ENCODE measurements at places on chromosomes 3 and 15.
A peak's percentile ranks its signal among the peaks of the same experiment; 100 is the strongest.

GRCh38 chr3:120853416-120853815 lies 54.6 kb upstream of the STXBP5L start:
- DNase-seq = no peak

- no peak for DNase-seq
Measured at GRCh38 chr3:136621628-136622027, 130.6 kb downstream of the STAG1 start.

- no peak for DNase-seq
Measured at GRCh38 chr3:153513236-153513635, 351.2 kb downstream of the RAP2B start.

- no peak for DNase-seq
Measured at GRCh38 chr15:41941644-41942415, 30.5 kb downstream of the EHD4 start.

- no peak for DNase-seq
Measured at GRCh38 chr3:82281205-82281604, 519.8 kb upstream of the GBE1 start.

DNA sequence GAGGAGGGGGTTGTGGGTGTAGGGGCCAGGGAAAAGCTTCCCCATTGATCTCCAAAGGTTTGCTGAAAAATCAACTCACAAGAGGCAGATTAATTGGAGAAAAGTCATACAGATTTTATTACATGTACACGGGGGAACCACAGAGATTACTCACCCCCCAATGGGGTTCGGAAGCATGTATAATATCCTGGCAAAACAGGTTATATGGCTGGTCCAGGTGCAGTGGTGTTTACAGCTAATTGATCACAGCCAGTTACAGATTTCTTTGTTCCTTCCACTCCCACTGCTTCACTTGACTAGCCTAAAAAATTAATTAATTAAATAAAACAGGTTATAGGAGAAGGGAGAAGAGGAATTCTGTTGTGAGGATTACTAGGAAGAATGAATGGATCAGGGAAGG lies 22.4 kb downstream of the PRKCI start:
- no peak for DNase-seq

- DNase-seq = no peak
Measured at GRCh38 chr15:89642106-89642505, 13.2 kb downstream of the KIF7 start.

- no peak for DNase-seq
Measured at GRCh38 chr3:13352621-13353131, 67.4 kb downstream of the NUP210 start.

- no peak for DNase-seq
Measured at GRCh38 chr15:39200586-39200985, 380.3 kb upstream of the THBS1 start.

- DNase-seq = no peak
Measured at GRCh38 chr15:57915827-57916531, 149.5 kb downstream of the ALDH1A2 start.

DNA sequence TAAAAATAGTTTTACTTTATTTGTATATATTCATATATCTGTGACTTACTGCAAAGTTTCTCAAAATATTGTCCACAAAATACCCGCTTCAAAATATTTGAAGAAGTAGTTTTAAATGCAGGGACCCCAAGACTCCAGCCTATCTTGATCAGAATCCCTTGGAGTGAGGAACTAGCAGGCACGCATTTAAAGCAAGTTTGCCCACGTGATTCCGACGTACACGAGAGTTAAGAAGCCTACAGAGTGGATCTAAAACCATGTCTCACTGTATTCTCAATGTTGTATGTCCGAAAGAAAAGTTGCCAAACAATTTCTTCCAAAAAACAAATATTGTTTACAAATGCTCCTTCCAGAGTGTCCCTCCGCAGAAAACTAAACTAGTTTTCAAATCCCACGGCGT lies 1.7 kb downstream of the GABRB3 start:
- DNase-seq = no peak

- no peak for DNase-seq
Measured at GRCh38 chr3:17190353-17191078, 305.8 kb downstream of the PLCL2 start.

GRCh38 chr3:29576181-29576580 lies 295.3 kb downstream of the RBMS3 start:
- no peak for DNase-seq

DNA sequence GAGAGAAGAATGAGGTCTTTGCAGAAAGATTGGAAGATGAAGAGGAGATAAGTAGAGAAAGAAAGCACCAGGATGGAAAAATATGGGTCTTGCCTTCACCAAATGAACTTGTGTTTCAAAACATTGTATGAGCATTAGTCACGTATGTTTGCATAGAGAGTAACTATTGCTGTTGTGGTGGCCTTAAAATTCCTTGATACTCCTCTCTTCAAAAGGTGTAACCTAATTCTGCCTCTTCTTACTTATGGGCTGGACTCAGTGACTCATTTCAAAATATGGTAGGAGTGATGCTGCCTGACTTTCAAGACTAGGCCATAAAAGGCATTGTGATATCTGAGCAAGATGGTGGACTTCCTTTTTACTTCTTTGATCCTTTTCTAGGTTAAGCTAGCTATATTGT lies 228.7 kb upstream of the ZNF385D start:
- no peak for DNase-seq

DNA sequence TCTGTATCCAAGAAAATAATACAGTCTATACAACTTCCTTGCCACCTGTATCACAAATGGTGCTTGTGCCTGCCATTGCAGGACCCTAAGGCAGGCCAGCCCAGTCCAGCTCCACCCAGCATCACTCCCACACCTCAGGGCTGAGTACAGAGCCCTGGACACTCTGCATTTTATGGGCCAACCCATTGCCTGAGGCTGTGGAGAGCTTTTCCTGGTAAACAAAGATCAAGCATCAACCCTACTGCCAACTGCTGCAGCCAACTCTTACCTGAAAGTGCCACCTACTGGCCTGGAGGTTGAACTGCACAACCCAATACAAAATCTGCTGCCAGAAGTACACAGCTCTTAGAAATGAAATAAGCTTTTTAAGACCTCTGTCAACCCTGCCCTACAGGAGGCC lies 1082.2 kb downstream of the NAALADL2 start:
- DNase-seq = no peak

- DNase-seq = no peak
Measured at GRCh38 chr3:9870978-9871377, 9.1 kb downstream of the CIDEC start.

GRCh38 chr3:159771865-159772611 lies 216.6 kb upstream of the IL12A start:
- no peak for DNase-seq

GRCh38 chr3:166456286-166456685 lies 619.1 kb upstream of the BCHE start:
- DNase-seq = no peak

DNA sequence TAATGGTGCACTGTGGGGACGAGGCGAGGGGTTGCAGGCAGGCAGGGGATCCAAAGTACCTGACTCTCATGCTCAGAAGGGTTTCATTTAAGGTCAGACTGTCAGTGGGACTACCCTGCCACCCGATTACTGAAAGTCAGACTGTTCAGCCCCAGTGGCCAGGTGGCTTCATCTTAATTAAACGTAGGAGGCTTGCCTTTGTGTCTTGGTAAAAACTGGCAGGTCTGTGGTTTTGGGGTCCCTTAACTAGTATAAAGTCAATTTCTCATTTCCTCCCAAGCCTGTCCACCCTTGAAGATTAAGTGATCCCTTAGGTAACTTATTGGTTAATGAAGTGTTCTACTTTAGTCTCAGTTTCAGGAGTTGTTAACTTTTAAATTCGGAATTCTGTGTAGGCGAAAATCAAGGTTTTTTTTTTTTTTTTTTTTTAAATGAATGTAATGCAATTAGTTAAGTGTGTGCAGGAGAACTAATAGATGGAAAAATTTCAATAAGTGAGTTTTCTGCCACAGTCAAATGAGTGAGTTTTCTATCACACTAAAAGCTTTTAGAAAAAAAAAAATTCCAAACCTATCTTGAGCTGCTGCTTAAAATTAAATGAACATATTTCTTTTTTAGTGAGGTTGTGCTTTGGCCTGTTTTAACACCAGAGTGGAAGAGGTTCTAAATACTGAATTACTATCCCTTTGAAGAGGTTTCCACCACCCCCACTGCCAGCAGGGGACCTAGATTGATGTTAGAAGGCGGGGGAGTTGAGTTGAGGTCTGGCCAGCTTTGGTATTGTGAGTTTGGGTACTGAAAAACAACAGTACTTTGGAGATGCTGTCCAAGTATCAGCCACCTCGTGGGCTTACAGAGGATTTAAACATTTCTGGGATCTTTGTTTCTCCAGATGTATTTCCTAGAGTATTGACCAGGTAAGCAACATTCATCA lies 15.2 kb downstream of the ITPR1 start:
- DNase-seq = no peak

DNA sequence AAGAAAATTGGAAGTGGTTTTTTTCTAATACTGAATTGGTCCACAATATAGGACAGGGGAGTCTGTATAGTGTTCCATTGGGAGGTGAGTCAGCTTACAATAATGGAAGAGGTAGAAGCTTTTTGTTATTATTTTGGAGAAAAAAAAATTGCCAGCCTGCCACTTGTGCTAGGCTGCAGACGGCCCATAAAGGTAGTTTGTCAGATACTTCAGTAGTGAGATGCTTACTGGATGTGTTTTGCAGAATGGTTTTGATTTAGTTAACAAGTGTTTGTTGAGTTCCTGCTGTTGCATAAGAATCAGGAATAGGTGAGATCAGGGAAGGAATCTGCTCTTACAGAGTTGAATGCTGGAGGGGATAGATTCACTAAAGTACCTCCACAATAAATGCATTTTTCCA lies 1.0 kb downstream of the DTWD1 start:
- DNase-seq = no peak

DNA sequence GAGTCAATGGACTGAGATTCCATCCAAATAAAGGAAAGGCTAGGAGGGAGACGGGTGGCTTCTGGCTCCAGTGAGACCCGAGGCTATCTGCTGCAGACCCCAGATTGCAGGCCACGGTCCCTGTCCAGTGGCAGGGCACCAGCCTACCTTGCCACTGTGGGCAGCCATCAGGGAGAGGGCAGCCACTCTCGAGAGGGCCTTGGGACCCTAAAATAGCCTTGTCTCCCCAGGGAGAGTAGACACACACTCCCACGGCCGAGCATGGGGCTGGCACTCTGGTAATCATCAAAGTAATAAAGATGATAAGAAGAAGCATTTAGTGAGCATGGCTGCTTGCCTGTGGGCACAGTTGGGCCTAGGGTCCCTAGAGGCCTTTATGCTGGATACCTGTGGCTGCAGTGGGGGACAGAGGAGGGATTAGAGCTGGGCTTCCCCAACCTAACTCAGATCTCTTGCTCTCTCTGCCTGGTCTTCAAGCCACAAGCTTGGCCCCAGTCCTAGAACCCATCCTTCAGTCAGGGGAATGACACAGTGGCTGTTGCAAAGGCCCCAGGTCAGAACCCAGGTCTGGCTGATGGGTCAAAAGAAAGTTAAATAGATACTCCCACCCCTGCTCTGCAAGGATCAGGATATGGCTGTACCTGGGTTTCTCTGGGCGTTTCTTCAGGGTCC lies 9.2 kb upstream of the VIPR1 start:
- no peak for DNase-seq

- no peak for DNase-seq
Measured at GRCh38 chr15:69072906-69073305, 58.4 kb downstream of the NOX5 start.

- no peak for DNase-seq
Measured at GRCh38 chr3:36557021-36557707, 176.9 kb downstream of the STAC start.

DNA sequence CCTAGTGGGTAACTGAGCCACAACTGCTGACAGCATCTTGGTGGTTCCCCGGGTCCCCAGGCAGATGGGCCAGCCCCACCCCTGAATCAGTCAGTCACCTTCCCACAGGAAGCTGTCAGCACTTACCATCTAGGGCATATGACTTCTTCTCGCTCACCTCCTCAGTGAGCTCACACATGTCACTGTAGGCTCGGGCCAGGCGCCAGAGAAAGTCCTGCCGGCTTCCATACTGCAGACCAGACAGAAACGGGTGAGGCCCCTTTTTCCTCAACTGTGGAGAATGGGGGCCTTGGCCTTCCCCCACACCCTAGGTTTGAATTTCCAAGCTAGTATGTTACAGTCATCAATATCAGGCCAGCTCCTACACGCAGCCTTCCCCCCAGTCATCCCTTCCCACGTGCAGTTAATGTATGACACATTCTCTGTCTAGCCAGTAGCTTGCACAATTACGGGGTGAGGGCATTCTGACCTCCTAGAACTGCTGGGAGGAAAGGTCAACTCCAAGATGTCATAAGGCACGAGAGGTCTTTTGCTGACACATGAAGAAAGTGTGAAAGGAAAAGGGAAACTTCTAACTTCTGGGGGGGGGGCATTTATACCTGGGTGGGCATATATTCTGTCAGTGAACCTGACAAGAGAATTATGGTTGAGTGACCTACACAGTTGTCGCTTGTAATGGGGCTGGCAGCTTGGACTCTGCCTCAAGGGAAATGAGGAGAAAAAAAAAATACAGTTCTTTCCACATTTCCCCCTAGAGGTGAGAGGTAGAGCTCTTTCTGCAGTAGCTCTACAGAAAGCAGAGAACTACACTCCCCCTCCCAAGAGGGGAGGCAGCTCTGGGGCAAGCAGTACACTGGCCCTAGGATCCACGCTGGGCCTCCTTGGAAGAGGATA lies 10.9 kb downstream of the RMDN3 start:
- peak; percentile 51 for DNase-seq

DNA sequence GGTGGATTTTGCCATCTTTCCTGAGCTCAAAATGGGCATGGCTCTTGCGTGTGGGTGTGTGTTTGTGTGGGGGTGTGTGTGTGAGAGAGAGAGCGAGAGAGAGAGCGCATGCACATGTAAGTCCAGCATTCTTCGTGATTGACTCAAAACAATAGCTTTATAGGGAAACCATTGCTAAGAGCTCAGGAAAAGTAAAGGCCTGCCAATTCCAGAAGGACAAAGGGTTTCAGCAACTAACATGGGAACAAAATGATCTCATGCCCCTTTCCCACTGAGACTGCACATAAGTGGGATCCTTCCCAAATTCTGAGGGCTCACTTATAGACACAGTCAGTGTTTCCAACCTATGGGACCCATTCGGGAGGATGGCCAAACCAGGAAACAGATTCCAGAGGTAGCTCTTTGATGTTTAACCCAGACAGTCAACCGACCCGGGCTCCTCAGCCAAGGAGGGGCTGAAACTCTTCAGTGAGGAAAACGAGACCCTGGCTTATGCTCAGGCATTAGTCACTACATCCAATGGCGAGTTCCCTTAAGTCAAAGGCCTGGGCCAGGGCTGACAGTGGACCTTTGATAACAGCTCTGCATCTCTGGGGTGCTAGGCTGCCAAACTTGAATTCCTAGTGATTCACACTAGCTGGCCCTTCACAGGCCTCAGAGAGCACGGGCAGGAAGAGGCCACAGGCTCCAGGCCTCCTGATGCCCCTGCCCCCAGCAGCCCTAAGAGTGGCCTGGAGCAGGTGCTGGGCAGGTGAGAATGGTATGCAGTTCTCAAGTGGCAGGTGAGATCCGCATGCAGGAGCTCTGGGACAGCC lies 305.0 kb upstream of the C2CD4B start:
- no peak for DNase-seq

DNA sequence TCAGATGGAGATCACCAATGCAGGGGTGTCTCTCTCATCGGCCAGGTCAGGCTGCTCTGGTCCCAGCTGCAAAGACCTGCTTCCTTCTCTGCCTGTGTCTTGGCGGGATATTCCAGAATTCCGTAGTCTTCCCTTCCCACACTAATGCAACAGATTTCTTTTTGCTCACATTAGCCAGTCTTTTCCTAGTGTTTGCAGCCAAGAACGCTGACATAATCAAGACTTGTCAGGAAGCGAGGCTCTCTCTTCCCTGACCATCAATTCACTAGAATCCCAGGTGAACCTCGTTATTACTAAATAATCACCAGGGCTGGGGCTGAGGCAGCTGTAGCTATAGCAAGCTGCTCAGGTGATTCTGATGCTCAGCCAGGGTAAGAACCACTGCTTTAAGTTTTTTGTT lies 43.2 kb upstream of the ACKR4 start:
- no peak for DNase-seq
